Epithelial cell of umbilical artery (primary cell): ENCODE measurements at places on chromosomes 7 and 10. TPM values are rescaled to one million over a fixed set of nuclear protein-coding genes. Genes with fewer than 3 reads are reported as not detected.

CALY gene
- total RNA-seq: not detected in 2 replicates

CALHM3 gene
- total RNA-seq: not detected in 2 replicates

NOS3 gene
- total RNA-seq: 13.3 and 26.4 TPM in 2 replicates

TDRD1 gene
- total RNA-seq: not detected in 2 replicates

ALDH18A1 gene
- total RNA-seq: 97.4 and 134 TPM in 2 replicates

SLC16A12 gene
- total RNA-seq: not detected in 2 replicates

ASZ1 gene
- total RNA-seq: not detected in 2 replicates

ATRNL1 gene
- total RNA-seq: under 0.01 TPM in 1 of 2 replicates, not detected in the other

TEX47 gene
- total RNA-seq: not detected in 2 replicates

CPA1 gene
- total RNA-seq: not detected in 2 replicates

ANKRD7 gene
- 0.97 and 2.0 TPM in 2 replicates for total RNA-seq

ZNF518A gene
- total RNA-seq: 10.1 and 10.5 TPM in 2 replicates

MINDY3 gene
- 26.1 and 27.0 TPM in 2 replicates for total RNA-seq

NEUROG3 gene
- total RNA-seq: not detected in 2 replicates

PLAC9 gene
- total RNA-seq: 2.9 and 4.9 TPM in 2 replicates

SFXN2 gene
- total RNA-seq: 4.5 and 12.0 TPM in 2 replicates

TMEM196 gene
- total RNA-seq: not detected in 2 replicates

ATP6V0A4 gene
- under 0.01 TPM in 2 replicates for total RNA-seq
